ENCODE measurements at places on chromosomes 11 and 22.

- DNase-seq: no peak
These were observed 6.0 kb upstream of the UCP3 start for GRCh38 chr11:74014880-74015279.

GRCh38 chr11:126711977-126712625, 288.5 kb downstream of the KIRREL3 start:
- no peak for DNase-seq

GRCh38 chr11:65317025-65317786, 2.5 kb downstream of the CDC42EP2 start:
- DNase-seq: no peak

- DNase-seq: no peak
These were observed 95.3 kb downstream of the FBXO7 start for GRCh38 chr22:32569956-32570355.

DNA sequence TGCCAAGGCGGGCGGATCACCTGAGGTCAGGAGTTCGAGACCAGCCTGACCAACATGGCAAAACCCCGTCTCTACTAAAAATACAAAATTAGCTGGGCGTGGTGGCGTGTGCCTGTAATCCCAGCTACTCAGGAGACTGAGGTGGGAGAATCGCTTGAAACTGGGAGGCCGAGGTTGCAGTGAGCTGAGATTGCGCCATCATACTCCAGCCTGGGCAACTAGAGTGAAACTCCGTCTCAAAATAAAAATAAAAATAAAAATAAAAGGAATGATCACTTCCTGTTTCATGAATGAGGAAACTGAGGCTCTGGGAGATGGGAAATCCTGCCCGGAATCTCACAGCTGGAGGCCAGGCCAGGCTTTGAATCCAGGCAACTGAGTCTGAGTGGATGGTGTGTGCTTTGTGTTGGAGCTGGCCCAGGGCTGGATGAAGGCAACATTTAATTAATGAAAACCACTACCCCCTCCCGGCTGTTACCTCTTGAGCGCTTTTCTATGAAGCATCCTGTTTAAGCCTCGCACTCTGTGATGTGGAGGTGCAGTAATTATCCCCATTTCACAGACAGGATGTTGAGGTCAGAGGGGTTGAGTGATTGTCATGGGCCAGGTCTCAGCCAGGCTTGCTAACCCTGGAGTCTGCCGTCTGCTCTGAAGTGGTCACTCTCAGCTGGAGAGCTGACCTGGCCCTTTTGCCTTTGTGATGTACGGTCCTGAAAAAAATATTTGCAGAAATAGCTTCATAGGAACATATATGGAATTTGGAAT, 27.8 kb downstream of the LRP5 start:
- no peak for DNase-seq
